ENCODE measurements at places on chromosomes 1 and 21.
A peak's percentile ranks its signal among the peaks of the same experiment; 100 is the strongest.

GRCh38 chr1:47521034-47521881 lies 83.4 kb downstream of the FOXD2 start:
- DNase-seq: no peak

DNA sequence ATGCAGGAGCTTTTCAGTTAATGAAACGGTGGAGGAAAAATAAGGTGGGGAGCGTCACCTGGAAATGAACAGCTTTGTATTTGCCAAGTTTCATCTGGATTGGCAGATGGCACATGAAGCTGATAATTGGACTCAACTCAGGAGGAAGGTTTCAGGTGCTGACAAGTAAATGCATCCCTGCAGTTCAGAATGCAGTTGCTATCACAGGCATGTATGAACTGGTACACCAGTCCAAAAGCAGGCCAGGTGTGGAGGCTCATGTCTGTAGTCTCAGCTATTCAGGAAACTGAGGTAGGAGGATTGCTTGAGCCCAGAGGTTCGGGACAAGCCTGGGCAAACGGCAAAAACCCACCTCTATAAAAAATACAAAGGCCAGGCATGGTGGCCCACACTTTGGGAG lies 15.5 kb downstream of the DEGS1 start:
- no peak for DNase-seq

DNA sequence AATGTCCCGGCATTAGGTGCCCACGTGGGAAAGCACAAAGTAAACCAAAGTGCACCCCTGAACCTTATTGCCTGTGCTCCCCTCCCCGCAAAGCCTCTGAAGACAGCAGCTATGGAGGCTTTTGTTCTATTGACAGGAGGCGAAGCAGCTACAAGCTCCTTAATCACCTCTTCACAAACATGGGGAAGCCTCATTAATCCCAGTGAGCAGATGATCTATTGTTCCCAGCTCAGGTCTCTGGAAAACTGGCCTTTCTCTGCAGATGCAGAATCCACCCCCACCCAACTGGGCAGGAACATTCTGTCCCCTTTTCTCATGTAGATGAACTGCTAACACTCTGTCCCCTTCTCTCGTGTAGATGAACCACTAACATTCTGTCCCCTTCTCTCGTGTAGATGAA lies 190.5 kb upstream of the CSF3R start:
- DNase-seq: no peak

GRCh38 chr1:67226688-67227087 lies 60.4 kb downstream of the IL23R start:
- DNase-seq: no peak

GRCh38 chr1:16158025-16158424 lies 2.2 kb upstream of the EPHA2 start:
- no peak for DNase-seq

DNA sequence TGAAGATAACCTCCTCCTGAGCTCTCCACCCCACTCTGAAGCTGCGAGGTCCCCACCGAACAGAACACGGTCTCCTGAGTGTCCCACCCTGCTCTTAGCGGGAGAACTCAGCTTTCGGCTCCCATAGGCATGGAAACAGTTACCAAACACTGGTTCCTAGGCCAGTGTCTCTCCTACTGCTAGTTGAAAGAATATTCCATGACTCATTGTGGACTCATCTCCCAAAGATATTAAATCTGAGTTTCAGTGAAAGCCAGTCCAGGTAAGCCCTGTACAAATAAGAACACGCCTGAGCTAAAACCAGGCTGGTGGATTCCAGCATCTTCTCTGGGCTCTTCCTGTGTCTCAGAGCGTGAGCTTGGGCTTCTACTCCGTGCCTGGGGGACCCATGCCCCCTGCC lies 107.5 kb upstream of the CLDN14 start:
- no peak for DNase-seq

DNA sequence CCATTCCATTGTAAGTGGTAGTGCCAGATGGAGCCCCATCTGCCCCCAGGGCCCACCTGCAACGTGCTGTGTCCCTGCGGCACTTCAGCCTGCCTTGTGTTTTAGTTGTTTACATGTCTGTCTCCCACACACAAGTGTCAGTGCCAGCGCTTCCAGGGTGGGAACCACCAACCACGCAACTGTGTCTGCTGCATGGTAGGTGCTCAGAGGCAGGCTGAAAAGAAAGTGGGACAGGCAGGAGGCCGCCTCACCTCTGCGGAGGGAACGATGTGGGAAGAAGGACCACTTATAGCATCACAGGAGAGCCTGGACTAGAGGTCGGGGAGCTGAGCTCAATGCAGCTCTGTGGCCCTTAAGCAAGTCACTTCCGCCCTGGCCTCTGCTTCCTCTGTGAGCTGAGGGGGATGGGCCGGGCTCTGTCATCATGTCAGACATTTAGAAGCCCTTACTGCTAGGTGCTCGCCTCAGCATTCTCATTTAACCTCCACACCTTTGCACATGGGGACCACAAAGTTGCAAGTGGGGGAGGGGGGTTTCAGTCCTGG lies 17.9 kb downstream of the SLC9A1 start:
- peak; percentile 69 for DNase-seq

GRCh38 chr1:33860671-33861070 lies 3.2 kb upstream of the HMGB4 start:
- DNase-seq: no peak

DNA sequence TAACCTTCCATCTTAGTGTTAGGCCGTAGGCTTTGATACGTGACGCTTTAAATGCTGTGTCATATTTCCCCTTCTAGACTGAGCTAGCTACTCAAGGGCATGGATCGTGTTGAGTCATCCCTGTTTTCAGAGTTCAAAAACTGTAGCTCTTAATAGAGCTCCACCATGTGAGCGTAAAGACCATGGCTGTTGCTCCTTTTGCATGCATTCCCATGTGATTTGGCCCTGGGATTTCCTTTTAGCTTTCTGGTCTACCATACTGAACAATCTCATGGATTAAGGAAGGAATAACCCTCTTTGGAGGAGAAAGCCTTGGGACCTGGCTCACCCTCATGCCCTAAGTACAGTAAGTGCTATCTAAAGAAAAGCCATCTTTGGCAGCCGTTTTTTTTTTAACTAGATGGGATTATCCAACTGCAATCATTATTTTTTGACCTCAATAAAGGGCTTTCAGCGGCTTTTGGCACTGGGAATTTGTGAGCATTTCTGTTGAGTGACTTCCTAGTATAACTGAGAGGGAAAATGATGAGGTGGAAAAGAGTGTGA lies 76.6 kb downstream of the PLPP3 start:
- DNase-seq: no peak

DNA sequence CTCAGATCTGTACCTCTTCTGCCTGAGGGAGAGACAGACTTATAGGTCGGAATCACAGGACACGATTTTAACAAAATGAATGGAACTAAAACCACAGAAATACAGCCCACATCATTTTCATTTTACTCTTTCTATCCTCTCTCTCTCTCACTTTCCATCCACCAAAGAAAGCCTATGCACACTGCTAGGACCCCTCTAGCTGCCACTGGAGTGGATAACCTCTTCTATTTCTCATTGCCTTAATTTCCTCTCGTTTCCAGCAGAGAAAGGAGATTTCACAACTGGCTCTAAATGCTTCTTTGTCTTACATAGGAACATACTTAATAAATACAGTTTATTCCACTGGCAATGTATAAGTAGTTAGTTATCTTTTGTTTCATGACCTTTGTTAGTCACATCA lies 867.8 kb upstream of the ADGRL4 start:
- no peak for DNase-seq

DNA sequence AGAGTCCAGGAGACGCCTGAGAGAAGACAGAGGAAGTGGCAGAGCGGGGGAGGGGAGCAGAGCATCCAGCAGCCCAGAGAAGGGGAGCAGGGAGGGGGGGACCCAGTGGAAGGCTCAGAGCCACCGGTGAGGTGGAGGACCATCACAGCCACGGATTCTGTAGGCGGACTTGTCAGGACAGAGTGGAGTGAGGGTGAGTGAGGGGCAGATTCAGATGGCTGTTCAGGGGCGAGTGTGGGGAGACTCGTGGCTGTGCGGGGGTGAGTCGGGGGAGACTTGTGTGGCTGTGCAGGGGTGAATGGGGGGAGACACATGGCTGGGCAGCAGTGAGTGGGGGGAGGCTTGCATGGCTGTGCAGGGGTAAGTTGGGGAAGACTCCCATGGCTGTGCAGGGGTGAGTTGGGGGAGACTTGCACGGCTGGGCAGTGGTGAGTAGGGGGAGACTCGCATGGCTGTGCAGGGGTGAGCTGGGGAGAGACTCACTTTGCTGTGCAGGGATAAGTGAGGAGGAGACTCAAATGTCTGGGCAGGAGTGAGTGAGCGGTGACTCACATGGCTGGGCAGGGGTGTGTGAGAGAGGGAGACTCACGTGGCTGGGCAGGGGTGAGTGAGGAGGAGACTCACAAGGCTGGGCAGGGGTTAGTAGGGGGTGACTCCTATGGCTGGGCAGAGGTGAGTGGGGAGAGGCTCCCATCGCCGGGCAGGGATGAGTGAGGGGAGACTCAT lies 56.8 kb upstream of the ABCG1 start:
- no peak for DNase-seq

DNA sequence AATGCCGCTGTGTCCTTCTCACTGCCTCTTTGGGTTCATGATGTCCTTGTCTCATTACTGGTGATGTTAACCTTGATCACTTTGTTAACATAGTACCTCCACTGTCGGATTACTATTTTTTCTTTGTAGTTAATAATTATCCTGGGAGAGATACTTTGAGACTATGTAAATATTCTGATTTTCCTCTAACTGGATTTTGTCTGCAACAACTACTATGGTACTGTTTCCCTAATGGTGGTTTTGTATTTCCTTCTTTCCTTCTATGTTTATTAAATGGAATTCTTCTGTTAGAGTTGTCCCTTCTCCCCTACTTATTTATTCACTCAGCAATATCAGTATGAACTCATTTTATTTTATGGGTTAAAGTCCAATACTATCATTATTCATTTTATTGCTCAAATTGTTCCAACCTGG lies 4.2 kb downstream of the TOR1AIP2 start:
- DNase-seq: no peak

GRCh38 chr1:168960595-168960994 lies 145.9 kb upstream of the ATP1B1 start:
- no peak for DNase-seq

GRCh38 chr1:229131243-229132105 lies 139.4 kb upstream of the RAB4A start:
- DNase-seq: no peak

DNA sequence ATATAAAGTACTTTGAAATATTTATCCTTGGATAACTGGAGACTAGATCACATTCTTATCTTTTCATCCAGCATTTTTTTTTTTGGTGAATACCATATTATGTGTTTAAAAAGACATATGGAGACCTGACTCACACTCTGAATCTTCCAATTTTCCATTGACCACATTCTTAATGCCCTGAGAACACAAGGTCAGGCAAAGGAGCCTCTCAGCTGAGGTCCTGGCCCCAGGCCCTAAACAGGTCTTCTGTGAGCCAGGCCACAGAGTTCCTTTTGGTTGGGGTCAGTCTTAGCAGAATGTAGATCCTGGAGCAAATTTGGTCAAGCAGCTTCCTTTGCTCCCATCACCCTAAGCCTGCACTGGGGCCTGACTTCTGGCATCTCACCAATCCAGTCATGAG lies 390.1 kb upstream of the ST6GALNAC5 start:
- no peak for DNase-seq

DNA sequence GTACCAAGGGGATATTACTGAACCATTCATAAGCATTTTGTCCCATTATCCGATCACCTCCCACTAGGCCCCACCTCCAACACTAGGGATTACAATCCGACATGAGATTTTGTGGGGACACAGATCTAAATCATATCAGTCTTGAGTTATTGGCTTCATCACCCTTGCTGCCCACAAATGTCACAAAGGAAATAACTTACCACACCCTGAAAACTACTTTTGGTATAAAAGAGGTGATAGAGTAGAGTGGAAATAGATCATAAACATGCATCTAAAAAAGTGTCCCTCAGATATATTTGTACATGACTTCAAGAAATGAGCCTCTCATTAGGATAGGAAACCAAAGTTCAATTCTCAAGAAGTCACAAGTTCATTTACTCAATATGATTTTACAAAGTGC lies 22.6 kb upstream of the FCRL3 start:
- no peak for DNase-seq

- DNase-seq: no peak
Observed at GRCh38 chr1:102853136-102853535, 255.2 kb downstream of the COL11A1 start.

DNA sequence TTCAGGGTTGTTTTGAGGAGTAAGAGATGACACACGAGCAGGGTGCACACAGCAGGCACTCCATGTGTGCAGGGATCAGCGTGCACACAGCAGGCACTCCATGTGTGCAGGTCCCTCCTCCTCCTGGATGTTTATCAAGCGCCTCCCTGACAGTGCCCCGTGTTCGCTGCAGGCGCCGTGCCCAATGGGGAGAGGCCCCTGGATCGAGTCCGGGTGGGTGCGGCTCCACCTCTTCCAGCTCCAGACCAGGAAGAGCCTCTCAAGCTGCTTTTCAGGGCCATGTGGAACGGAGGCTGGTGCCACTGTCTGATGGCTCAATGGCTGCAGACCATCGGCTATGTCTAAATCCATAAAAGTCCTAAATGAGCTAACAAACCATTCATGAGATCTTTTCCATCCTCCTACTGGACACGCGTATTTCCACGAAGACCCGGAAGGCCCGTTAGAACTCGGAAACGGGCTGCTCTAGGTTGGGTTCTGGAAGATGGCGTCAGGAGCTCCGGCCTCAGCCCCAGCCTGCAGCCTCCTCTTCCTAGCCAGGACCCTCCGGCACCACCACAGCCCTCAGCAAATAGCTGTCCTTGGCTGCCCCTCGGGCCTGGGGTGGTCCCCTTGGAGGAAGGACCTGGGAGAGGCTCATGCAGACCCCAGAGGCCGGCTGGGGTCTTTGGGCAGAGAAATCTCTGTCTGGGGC lies 36.0 kb downstream of the RRP1 start:
- no peak for DNase-seq

DNA sequence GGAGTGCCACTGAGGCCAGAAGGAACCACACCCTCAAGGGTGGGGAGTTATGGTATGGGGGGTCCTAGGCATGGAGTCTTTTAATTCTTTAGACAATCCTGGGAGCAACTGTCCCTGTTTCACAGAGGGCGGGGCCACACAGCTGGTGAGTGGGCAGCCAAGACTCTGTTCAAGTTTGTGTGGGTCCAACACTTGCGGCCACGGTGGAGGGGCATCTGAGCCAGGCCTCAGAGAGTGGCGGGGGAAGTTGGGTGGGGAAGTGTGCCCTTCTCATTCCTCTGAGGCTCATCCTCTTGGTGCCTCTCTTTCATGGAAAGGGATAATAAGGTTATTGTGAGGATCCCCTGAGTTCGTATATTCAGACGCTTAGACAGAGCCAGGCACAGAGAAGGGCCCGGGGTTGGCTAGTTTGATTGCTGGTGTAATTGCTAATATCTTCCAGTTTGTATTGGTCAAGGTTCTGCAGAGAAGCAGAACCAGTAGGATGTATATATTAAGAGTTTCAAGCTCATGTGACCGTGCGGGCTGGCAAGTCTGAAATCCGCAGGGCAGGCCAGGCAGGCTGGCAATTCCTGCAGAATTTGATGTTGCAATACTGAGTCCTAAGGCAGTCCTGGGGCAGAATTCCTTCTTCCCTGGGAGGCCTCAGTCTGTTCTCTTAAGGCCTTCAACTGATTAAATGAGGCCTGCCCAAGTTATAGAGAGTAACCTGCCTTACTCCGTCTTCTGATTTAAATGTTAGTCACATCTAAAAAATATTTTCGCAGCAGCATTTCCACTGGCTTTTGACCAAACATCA lies 15.9 kb downstream of the PCSK9 start:
- DNase-seq: no peak
